Right hindlimb (tissue), 1 donor: ENCODE measurements at places on chromosomes 1 and 21.

DNA sequence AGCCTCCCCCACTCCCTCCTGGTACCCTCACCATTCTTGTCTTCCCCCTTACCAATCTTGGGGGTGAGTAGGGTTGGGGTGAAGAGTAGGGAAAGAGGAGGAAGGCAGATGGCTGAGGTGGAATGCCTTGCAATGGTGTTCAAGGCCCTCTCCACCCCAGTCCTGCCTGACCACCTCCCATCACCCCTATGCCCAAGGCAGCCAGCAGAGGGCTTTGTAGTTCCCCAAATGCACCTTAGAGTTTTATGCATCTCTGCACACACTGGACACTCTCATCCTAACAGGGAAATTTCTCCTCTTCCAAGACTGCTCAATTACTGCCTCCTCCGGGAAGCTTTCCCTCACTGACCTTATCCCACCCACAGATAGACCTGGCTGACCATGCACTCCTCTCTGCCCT is 15.4 kb downstream of the KIF17 start:
- DNase-seq = no peak

DNA sequence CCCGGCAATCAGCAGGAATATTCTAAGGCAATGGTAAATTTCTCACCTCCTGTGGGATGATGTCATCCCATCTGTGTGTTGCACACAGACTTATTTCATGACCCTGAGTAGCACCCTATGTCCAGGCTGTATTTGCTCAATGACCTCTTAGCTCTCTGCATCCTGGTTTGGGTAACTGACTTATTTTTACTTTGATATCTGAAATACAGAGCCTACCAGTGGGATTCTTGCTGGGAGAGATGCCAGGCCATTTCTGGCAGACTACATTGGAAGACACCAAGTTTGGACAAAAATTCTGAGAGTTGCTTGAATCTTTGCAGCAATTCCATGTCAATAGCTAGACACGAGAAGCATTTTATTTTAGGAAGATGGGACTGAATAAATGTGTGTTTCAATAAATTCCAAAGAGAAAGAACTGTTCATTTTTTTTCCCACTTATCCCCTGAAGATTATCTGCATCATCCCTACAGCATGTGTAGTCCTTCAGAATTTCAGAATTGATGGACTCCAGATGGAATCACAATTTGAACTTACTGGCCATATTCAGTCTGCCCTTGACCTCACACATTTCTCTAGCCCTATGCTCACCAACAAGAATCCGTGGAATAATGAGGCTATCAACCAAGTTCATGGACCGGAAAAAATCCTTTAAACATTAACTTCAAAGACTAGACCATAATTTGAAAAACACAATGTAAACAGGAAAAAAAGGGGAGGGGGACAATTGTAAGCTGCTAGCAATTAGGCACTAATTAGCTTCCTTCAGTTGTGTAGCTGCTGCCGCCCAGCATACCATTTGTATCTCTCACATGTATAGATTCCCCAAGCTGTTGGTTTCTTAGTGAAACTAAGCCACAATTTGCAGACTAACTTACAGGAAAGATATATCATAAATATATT is 226.5 kb downstream of the HMCN1 start:
- peak; percentile 64 for DNase-seq

- DNase-seq = no peak
Observed at GRCh38 chr1:119225265-119225664, 84.8 kb upstream of the WARS2 start.

GRCh38 chr1:77874804-77875445 is 13.5 kb upstream of the NEXN start:
- no peak for DNase-seq

DNA sequence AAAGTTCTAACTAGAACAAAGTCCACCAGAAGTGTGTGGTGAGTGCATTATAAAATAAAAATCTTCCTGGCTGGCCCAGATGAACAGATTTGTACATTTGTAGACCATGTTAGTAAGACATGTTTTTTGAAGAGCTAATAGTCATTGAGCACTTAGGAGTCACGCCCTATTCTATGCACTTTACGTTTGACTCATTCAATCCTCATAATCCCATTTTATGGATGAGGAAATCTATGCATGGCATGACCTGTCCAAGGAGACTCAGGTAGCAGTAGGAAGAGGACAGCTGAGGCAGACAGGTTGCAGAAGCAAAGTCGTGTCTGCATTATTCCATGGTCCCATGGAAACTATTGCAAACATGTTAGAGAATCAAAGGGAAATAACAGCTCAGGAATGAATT is 30.3 kb upstream of the LPAR3 start:
- no peak for DNase-seq

DNA sequence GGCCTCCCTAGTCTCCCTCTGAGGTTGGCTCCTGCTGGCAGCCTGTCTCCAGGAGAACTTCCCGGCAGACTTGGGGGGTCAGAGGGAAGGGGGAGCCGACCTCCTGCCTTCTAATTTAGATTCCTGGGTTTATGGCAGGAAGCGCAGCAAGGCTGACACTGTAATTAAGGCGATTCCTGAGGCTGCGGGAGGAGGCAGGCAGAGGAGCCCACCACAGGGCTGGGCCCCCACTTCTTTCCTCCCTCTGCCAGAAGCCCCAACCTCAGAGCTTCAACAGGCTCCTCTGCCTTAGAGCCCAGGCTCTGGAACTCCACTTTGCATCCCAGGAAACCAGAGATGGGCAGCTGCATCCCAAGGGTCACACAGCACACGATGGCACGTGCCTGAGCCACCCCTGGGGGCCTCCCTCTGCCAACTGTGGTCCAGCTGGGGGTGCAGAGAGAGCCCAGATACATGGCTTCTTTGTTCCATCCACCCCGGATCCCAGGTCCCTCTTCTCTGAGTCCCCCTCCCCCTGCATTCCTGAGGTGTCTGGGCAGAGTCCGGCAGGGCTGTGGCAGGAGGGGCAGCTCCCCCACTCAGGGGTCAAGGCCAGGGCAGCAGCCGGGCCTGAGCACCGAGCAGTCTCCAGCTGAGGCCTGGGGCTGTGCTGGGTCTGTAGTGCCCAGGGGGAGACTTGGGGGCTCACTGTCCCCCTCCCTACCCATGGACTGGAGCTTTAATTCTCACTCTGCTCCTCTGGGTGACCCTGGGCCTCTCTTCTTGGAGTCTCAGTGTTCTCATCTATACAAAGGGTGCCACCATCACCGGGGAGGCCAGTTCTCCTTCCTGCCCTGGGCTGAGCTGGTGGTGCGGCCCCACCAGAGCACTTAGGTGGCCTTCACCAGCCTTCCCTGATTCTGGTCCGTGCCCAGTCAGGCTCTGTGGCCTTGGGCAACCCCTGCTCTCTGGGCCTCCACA is 39.4 kb upstream of the FAM131C start:
- peak; percentile 68 for DNase-seq

- peak; percentile 71 for DNase-seq
Observed at GRCh38 chr21:41207401-41208375, 39.7 kb downstream of the BACE2 start.

GRCh38 chr21:39630827-39631226 is 18.1 kb downstream of the B3GALT5 start:
- no peak for DNase-seq

- DNase-seq = no peak
Observed at GRCh38 chr1:238652346-238652968, 733.9 kb upstream of the CHRM3 start.

GRCh38 chr1:16178596-16179497 is 23.0 kb upstream of the EPHA2 start:
- DNase-seq = no peak

- DNase-seq = no peak
Observed at GRCh38 chr1:17717594-17718535, 37.3 kb upstream of the ACTL8 start.

GRCh38 chr1:160711602-160712311 is at the start of gene CD48:
CD48 (minus strand) TSS chr1:160711822; CDS start chr1:160711763, 59 bp downstream.
- no peak for DNase-seq
